Amniotic epithelial cell (primary cell): ENCODE measurements at places on chromosomes 4 and X.

GRCh38 chr4:44231006-44231405 is 217.6 kb downstream of the KCTD8 start:
- no peak for DNase-seq

- peak; percentile 75 for DNase-seq
These were observed 108.4 kb upstream of the ATXN3L start for GRCh38 chrX:13428053-13428786.

GRCh38 chr4:80180743-80181142 is 16.6 kb upstream of the PRDM8 start:
- DNase-seq: no peak

GRCh38 chrX:12452268-12452667 is 314.0 kb downstream of the FRMPD4 start:
- no peak for DNase-seq

- peak; percentile 89 for DNase-seq
These were observed 37.3 kb upstream of the IGFBP7 start for GRCh38 chr4:57147335-57148060.

- DNase-seq: no peak
These were observed 19.4 kb upstream of the SRD5A3 start for GRCh38 chr4:55326629-55327028.

- DNase-seq: peak; percentile 52
These were observed 2.3 kb downstream of the ODAM start for GRCh38 chr4:70197842-70198241.

DNA sequence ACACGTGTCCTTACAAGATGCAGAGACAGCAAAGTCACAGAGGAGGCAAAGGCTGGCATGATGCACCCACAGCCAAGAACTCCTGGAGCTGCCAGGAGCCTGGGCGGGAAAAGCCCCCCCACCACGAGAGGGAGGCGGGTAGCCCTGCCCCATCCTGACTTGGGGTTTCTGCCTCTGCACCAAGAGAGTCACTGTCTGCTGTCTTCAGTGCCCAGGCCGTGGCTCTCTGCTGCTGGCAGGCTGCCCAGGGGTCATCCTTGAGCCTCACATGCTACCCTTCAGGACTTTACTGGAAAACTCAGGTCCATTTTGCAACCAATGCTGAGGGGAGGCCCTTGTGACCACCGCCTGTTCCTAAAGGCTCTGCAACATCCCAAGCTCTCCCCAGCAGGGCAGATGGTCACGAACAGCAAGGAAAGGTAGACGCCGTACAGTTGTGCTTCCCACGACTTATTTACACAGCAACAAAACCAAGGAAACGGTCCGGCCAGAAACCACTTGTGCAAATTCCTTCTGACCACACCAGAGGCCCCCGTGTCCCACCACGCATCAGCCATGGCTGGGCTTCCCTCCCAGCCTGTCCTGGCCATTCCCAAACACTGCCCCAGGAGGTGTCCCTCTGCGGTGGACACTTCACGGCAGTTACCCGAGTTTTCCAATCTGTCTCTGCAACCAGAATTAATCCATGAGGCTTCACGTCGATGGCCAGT is 56.9 kb downstream of the ACOX3 start:
- peak; percentile 74 for DNase-seq

DNA sequence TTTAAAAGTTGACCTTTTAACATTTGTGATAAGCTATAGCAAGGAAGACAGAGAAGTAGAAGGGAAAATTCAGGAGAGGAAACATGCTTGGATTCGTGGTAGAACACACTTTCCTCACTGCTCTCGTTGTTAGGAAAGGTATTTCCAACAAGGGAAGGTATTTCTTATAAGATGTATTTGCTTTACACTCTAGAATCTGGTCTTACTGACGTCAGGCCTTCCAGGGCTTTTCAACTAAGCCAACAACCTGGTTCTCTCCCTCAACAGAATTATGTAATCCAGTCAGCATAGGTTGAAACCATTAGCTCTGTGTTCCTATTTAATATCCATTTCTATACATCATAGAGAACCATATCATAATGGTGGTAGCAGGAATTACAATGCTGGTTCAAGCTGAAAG is 241.9 kb downstream of the SLC39A8 start:
- no peak for DNase-seq

DNA sequence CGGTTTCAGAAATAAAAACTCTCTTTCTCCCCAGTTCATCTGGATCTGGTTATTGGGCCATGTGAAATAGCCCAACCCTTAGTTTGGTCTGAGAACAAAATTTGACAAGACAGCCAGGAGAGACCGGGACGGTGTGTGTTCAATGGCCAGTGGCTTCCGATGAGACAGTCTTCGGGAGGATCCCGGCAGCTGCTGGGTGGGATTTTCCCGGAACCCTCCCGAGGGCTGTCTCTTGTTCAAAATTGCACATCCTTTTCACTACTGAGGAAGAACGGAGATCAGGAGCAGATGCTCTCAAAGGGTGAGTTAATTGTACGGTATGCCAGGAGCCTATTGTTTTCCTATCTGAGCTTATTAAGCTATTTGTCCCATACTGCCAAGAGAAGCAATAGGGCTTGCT is 166.5 kb downstream of the PRR32 start:
- DNase-seq: no peak

DNA sequence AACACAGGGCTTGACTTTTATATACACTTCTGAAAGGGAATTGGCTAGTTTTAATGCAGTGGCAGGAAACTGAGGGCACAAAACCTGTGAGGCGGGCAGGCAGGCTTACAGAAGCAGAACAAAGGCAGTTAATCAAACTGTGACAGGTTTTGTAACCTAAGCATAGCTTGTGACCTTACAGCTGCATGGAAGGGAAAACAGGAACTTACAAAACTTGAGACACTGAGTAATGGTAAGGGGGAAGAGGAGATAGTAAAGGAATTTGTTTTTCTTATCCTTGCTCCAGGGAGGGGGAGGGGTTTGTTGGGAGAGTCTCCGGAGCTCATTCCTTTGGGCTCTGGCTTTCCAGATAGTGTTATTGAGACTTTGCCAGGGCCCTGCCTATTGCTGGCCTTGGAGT is 55.6 kb downstream of the SLITRK4 start:
- peak; percentile 97 for DNase-seq

DNA sequence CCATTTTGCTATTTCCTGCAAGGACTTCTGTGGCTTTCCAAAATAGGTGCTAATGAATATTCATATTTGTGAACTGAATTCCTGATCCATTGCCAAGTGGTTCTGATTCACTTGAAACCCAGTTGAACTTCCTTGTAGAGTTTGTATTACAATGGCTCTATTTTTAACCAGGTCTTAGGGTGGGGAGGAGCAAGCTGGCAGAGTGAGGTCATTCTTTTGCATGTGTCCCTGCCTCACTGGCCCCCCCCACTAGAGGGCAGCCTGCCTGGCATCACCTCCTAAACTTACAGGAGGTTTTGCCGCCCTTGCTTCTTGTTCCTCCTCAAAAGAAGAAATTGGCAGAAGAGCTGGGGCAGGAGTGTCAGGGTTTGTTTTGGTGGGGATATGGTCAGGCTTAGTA is 10.5 kb downstream of the PTTG2 start:
- peak; percentile 43 for DNase-seq

- no peak for DNase-seq
These were observed 1554.7 kb upstream of the TENM3 start for GRCh38 chr4:180688480-180688879.

DNA sequence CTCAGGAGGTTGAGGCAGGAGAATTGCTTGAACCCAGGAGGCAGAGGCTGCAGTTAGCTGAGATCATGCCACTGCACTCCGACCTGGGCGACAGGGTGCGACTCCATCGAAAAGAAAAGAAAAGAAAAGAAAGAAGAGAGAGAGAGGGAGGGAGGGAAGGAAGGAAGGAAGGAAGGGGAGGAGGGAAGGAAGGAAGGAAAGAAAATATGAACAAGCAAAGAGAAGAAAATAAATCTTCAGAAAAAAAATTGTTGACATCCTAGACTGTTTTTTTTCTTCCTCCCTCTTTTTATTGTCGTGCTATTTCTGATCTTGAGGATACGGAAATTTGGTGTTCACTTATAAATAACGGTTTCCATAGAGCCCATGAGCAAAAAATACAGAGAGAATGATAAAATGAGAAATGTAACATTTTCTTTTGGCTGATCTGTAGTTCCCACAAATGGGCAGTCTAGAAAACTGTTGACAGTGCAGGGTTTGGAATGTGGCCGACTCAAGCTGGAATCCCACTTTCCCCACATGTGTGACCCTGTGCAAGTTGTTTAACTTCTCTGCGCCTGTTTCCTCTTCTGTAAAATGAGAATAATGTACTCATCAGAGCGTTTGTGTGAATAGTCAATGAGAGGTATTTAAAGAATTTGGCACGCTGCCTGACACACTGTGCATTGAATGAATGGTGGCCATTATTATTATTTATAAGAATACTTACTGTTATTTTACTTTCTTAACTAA is 19.4 kb downstream of the SORBS2 start:
- DNase-seq: peak; percentile 92

GRCh38 chr4:148857239-148857972 is 415.2 kb upstream of the NR3C2 start:
- DNase-seq: peak; percentile 67

GRCh38 chr4:24754571-24754970 is 40.8 kb upstream of the SOD3 start:
- no peak for DNase-seq

DNA sequence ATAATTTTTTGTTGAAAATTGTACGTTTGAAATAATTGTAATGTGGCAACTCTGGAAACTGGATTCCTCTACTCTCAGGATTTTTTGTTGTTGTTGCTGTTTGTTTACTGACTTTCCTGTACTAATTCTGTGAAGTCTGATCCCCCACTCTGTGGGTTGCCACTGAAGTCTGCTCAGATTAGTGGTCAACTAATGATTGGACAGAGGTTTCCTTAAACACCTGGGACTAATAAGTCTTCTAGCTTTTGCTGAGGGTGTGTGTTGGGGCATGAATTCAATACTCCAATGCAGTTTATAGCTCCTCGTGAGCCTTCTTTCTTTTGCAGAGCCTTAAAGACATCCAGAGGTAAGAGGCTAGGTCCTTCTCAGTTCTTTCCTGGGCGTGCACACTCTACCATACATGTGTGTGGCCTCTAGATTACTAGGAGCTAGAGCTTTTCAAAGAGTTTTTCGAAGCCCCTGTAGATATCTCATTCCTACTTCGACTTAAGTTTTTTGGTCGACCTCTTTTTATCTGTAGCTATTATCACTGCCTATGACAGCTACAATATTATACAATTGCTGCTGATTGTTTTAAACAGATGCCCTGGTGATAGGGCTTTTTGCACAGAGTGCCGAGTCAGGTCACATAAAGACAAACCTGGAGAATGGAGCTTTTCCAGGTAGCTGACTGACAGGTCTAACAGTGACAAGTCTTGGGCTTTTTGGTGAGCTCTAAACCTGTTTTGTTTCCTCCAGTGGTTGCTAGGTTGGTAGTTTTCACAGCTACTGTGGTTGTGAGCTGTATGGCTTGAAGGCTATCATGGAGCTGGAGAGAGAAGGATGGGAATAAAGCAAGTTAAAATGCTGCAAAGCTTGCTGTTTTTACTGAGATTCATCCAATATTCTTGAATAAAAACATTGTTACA is 34.0 kb downstream of the BMP2K start:
- no peak for DNase-seq

DNA sequence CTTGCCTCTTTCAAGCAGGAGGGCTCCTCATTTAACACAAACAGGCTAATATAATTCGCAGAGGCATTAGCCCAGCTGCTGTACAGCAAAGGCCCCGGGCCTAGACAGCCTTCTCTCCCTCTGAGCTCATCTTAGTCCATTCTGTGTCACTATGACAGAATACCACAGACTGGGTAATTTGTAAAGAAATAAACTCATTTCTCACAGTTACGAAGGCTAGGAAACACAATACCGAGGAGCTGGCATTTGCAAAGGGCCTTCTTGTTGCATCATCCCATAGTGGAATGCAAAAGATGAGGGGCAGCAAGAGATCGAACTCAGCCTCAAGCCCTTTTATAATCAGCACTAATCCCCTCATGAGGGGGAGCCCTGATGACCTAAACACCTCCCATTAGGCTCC is 48.5 kb downstream of the TSPAN5 start:
- DNase-seq: no peak
